ENCODE measurements at places on chromosomes 1 and 21. TPM values are rescaled to one million over a fixed set of nuclear protein-coding genes. Genes with fewer than 3 reads are reported as not detected.

PLA2G2A gene
- not detected for total RNA-seq

SCAMP3 gene
- 121 TPM for total RNA-seq

RGS7 gene
- 0.10 TPM for total RNA-seq

HDGF gene
- 499 TPM for total RNA-seq

- DNase-seq = no peak
Measured at GRCh38 chr1:178324003-178324402, 172.8 kb downstream of the CLEC20A start.

DNA sequence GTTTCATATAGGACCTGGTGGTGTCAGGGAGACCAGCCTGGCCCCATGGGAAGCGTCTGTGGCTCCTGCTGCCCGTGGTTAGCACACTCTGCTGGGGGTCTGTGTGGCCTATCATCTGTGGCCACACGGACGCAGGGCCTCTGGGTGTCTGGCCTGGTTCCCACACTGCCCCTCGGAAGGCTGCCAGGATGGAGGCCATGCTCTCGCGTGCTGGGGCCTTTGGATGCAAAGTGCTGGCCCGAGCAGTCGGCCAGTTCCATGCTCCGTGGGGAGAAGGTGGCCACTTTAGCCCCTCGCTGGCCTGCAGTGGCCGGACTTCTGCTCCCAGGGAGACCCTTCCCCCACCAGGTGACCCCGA is 20.8 kb upstream of the LRRC3 start:
- DNase-seq = no peak

- DNase-seq = no peak
Measured at GRCh38 chr1:27605300-27605766, 1.4 kb upstream of the AHDC1 start.

Measured in NCI-H460 (cell line).